ENCODE measurements at places on chromosomes 12 and 14.

- no peak for DNase-seq
Observed at GRCh38 chr12:26369588-26369987, 174.2 kb downstream of the SSPN start.

GRCh38 chr12:63989301-63989845 is 144.9 kb downstream of the SRGAP1 start:
- DNase-seq, result no peak

GRCh38 chr14:53190938-53191337 is 37.8 kb upstream of the DDHD1 start:
- DNase-seq, result no peak

GRCh38 chr12:93502802-93503623 is 35.7 kb downstream of the MRPL42 start:
- DNase-seq, result peak; percentile 77

DNA sequence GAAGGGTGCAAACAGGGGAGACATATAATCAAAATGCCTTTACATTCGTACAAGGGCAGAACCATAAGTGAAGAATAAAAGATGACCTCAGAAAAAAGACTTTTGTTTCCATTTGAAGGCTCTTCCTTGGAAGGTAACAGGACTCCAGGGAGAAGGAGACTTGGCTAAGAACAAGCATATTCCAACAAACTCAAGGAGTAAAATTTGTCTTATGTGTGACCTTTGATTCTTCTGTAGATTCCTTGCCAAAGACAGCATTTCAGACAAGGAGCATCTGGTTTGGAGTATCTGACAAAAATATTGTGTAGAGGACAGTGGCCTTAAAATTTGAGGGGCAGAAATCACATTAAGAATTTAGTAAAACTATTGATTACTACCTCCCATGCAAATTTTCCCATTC is 991.9 kb downstream of the FLRT2 start:
- DNase-seq, result no peak

DNA sequence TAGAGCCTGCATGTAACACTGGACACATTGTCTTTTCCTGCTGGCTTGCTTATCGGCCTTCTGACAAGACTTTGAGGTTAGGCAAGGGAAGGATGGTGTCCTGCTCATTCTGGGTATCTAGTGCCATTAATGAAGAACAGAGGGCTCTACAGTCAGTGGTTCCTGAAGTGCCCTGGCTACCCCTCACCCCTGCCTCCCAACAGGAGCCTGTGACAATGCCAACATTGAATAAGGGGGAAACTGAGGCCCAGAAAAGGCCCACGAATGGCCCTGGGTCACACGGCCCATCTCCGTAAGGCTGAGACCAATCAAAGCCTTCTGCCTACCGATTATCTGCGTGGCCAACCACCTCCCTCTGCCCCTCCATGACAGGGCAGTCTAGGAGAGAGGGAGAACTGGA is 2.1 kb downstream of the IFI27L2 start:
- DNase-seq, result no peak

- DNase-seq, result no peak
Observed at GRCh38 chr14:50010752-50011151, 105.6 kb downstream of the VCPKMT start.

DNA sequence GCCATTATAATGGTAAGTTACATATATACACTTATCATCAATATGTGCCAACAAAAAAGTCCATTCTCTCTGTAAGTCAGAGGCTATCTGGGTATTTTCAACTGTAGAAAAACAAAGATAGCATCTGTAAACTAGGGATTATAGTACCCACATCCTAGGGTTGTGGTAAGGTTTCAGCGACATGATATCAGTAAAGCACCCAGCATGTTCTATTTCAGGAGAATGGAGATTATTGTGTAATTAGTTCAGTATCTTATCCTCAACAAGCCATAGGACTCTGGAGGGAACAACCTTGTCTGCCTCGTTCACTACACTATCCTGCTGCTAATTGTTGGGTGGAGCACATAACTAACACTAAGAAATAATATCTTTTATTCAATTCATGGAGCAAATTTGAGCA is 19.7 kb upstream of the CKAP4 start:
- no peak for DNase-seq

DNA sequence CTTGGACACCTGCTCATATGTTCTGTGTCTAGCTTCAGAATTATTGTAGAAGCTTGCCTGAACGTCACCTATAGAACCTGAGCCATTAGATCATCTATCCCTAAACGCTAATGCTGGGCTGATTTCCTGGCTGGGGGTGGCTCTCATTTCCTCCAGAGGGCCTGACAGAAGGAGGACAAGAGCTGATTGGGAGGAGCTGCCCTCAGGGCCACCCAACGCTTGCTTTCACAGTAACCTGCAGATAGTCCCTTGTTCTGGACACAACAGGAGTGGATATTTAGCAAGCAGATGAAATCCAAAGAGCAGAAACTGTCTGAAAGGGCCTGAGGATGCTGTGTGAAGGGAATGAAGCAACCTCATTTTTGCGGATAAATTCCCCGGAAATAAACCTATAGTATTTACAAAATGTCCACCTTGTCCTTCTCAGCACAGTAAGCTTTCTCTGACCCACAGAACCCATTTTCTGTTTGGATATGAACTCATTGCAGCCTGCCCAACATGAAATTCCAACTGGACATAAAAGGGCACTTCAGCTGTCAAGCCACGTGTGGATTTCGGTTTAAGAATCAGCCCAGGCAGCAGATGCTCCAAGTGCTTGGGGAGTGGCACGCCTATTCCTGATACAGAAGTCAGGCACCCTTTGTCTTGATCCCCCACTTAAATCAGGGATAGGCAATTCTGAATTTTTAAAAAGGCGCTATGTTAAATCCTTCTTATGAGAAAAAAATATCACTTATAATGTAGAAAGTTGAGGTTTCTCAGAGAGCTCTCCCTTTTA is 32.8 kb upstream of the TUBA1C start:
- no peak for DNase-seq

DNA sequence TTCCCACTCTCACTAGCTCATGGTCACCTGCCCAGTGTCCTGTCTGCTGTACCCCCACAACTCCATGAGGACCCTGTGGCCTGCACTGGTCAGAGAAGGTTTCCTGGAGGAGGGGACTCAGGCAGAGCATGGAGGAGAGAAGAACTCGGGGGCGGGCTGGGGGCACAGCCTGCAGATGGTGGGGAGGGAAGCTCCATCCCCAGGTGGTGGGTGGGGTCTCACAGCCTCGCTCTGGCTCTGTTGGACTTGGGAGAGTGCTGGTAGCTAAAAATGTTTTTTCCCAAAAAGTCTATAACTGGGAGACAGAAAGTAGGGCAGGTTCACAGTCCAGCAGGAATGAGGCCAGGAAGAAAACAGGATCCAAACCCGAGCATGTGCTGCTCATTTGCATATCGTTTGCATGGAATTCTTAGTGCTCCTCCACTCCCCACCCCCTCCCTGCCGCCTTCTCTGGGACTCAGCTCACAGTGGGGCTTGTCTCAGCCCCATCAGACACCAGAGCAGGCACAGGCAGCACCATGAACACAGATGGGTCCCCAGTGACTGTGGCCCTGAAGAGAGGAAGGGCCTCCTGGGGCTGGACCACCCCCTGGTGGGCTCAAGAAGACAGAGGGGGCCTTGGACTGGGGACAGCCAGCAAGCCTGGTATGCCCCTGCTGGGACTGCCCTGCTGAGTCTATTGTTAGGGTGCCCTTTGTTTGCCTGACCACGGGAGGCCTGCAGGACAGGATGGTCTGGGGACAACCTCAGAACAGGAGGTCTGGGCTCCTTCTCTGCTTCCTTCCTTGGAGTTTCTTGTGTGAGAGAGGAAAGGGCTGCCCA is 67.0 kb upstream of the SFSWAP start:
- no peak for DNase-seq

- DNase-seq, result no peak
Observed at GRCh38 chr14:74414403-74415114, 11.5 kb downstream of the SYNDIG1L start.

- peak; percentile 66 for DNase-seq
Observed at GRCh38 chr14:51093371-51094281, 1.3 kb downstream of the TRIM9 start.

DNA sequence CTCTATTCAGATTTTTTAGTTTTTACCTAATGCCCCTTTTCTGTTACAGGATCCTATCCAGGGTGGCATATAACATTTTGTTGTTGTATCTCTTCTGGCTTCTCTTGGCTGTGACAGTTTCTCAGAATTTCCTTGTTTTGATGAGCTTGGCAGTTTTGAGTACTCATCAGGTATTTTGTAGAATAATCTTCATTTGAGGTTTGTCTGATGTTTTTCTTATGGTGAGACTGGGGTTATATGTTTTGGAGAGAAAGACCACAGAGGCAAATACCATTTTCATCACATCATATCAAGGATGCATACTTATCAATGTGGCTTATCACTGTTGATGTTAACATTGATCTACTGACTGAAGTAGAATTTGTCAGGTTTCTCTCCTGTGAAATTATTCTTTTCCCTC is 14.0 kb upstream of the LYZ start:
- DNase-seq, result no peak

- DNase-seq, result no peak
Observed at GRCh38 chr12:56897844-56898361, 36.3 kb downstream of the SDR9C7 start.

- no peak for DNase-seq
Observed at GRCh38 chr12:116303929-116304328, 26.4 kb upstream of the MED13L start.

Data from CD4-positive, alpha-beta T cell treated with Interleukin-17A for 4 hours (primary cell).